ENCODE measurements at places on chromosomes 2 and 18. TPM values are rescaled to one million over a fixed set of nuclear protein-coding genes. Genes with fewer than 3 reads are reported as not detected.

B3GNT7 gene
- total RNA-seq, result 3.6 TPM

SATB2 gene
- 1.2 TPM for total RNA-seq

ESCO1 gene
- total RNA-seq, result 23.0 TPM

LTBP1 gene
- 64.9 TPM for total RNA-seq

SULT1C2 gene
- 0.86 TPM for total RNA-seq

PDCD1 gene
- total RNA-seq, result not detected

C2orf81 gene
- 1.7 TPM for total RNA-seq

CDKL4 gene
- 1.4 TPM for total RNA-seq

ASB18 gene
- not detected for total RNA-seq

All from Caco-2 (cell line).